ENCODE measurements at places on chromosomes 6 and 20.

DNA sequence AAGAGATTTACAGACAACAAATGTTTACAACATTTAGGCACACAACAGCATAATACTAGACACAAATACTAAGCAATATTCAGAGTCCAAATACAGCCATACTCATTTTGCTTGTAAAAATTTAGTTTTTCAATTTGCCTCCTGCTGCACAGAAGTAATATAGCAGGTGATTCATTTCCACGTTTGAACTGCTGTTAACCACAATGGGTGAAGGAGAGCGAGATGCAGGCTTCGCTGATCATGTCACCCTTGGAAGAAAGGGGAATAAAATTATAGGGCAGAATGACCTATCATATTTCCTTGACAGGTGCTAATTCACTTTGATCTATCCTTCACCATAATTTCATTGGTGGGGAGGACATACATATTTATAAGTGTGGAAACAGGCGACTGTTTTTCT, 643.8 kb upstream of the AGPAT4 start:
- DNase-seq, result no peak

- no peak for DNase-seq
Observed at GRCh38 chr6:41535766-41536165, 10.4 kb upstream of the FOXP4 start.

GRCh38 chr6:39005774-39006173, 42.8 kb upstream of the GLP1R start:
- DNase-seq, result no peak

GRCh38 chr6:14705841-14706377, 540.0 kb upstream of the JARID2 start:
- DNase-seq, result no peak

GRCh38 chr6:143607168-143607567, 70.6 kb upstream of the PHACTR2 start:
- no peak for DNase-seq

DNA sequence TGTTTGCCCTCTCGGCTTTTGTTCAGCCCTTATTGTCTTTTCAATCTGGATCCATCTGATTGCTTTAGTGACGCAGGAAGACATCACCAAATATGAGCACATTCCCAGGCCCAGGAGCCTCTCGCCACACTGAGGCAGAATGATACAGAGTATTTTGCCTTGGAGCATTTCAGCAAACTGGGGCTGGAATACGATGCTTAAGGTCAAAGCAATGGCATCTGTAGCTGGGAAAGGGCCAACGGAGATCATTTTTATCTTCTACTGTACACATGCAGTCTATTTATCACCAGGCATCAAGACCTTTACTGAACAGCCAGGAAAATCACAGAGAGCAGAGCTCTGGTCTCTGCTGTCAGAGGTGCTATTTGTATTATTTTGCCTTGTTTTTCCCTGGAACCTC, 655.3 kb downstream of the RNF144B start:
- DNase-seq, result no peak

DNA sequence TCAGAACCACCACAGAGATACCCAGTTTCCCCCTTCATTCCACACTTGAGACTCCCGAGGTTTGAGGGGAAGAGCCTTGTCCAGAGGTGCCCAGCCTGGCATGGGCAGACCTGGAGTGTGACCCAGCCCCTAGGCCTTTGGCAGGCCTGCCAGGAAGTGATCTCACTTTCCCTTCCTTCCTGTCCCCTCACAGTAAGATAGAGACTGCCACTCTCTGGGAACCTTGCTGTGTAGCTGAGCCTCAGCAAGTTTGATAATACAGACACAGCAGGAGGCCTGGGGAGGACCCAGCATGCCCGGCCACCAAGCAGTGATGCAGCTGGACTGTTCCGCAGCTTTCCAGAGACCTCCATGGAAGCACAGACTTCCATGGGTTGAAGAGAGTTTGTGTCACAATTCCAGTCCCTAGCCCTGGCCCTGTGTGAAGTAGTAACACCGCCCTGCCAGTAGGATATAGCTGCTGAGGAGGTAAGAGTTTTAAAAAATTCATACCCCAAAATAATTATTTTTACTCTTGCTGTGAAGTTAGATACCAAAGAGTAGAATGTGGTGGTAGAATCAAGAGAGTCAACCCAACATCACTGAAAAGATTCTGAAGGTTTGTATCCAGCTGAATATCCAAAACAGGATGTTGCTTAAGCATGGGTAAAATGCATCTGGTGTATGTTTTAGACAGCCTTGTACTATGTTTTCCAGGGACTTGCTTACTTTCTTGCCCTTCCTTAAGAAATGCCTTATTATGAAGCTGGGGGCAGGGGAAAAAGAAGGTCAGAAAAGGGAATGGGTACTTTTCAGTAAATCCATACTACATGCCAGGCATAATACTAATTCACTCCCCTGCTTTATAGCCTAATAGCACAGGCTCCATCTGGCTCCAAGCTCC, 16.3 kb downstream of the PKIG start:
- DNase-seq, result no peak

- no peak for DNase-seq
Observed at GRCh38 chr20:18091623-18092022, 33.9 kb upstream of the OVOL2 start.

DNA sequence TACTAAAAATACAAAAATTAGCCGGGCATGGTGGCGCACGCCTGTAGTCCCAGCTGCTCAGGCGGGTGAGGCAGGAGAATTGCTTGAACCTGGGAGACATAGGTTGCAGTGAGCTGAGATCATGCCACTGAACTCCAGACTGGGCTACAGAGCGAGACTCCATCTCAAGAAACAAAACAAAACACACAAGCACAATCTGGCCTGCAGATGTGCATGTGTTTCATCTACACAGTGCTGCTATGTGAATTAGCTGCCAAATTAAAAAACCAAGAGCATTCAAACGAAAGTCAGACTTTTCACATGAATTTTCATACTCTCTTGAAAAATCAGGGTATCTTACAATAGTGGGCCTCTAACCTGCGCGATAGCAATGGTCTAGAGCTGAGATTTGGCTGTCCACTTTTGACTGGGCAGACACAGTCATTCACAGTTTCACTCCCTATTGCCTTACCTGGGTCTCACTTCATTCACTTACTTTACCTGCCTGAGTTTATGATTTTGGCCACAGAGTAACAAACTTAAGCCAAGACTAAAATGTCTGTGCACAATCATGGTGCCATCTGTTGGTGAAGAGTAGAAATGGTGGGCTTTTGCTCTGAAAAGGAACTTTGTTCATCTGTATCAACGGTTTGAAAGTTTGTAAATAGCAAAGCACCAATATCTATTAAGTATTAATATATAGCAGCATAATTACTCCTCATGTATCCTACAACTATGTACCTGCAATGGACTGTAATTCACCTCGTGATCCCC, 138.5 kb upstream of the UST start:
- DNase-seq, result no peak

DNA sequence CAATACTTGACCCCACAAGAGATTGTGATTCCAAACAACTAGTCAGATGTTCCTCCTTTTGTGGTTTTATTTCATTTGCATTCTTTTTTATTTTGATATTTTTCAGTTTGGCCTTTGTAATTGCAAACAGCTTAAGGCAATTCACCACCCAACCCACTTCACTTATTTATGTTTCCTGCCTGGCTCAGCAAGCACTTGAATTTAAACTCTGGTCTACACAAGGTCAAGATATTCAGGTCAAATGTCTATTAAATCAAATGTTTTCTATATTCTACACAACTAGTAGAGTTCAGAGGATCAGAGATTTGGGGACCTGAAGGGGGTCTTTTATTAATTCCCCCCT, 100.1 kb downstream of the SGK1 start:
- no peak for DNase-seq
